IMR-90 (cell line): ENCODE measurements at places on chromosomes 11 and 22. TPM values are rescaled to one million over a fixed set of nuclear protein-coding genes. Genes with fewer than 3 reads are reported as not detected.

ZDHHC13 gene
- total RNA-seq: 15.1 and 20.0 TPM in 2 replicates

RAB30 gene
- total RNA-seq: 14.4 and 25.6 TPM in 2 replicates

TRIM49 gene
- not detected in 2 replicates for total RNA-seq

SOX6 gene
- total RNA-seq: 7.7 and 12.5 TPM in 2 replicates

APOL1 gene
- total RNA-seq: 0.36 and 0.56 TPM in 2 replicates

FAM111B gene
- 9.3 and 13.9 TPM in 2 replicates for total RNA-seq

KCNJ11 gene
- not detected in 2 replicates for total RNA-seq

MMP8 gene
- total RNA-seq: under 0.01 and 0.18 TPM in 2 replicates

MRGPRX4 gene
- total RNA-seq: under 0.01 TPM in 1 of 2 replicates, not detected in the other

TANGO2 gene
- total RNA-seq: 60.5 and 75.1 TPM in 2 replicates

CRYBB3 gene
- not detected in 2 replicates for total RNA-seq

DDI1 gene
- not detected in 2 replicates for total RNA-seq

NCAM1 gene
- total RNA-seq: 0.18 TPM in 1 of 2 replicates, not detected in the other

OR8G5 gene
- total RNA-seq: not detected in 2 replicates

IL10RA gene
- total RNA-seq: not detected in 2 replicates

BTG4 gene
- total RNA-seq: not detected in 2 replicates

OR52K1 gene
- not detected in 2 replicates for total RNA-seq

INTS4 gene
- 44.4 and 52.5 TPM in 2 replicates for total RNA-seq

FGF19 gene
- not detected in 2 replicates for total RNA-seq

LINC01488 gene
- not detected in 2 replicates for total RNA-seq

P2RX3 gene
- total RNA-seq: not detected in 2 replicates

UCP3 gene
- under 0.01 TPM in 2 replicates for total RNA-seq

KIRREL3 gene
- 10.9 and 12.8 TPM in 2 replicates for total RNA-seq

CNTF gene
- 2.3 and 3.3 TPM in 2 replicates for total RNA-seq

CADM1 gene
- total RNA-seq: 62.2 and 77.1 TPM in 2 replicates

SLC22A6 gene
- not detected in 2 replicates for total RNA-seq

SERPIND1 gene
- total RNA-seq: not detected in 2 replicates

EMID1 gene
- total RNA-seq: 0.28 and 0.54 TPM in 2 replicates

ACRV1 gene
- total RNA-seq: not detected in 2 replicates

TMEM126A gene
- 60.4 and 87.2 TPM in 2 replicates for total RNA-seq

RIMBP3B gene
- total RNA-seq: 0.18 and 0.28 TPM in 2 replicates

TRPC6 gene
- total RNA-seq: 2.3 and 3.1 TPM in 2 replicates

CPT1B gene
- total RNA-seq: 0.36 and 0.56 TPM in 2 replicates

WNT7B gene
- total RNA-seq: under 0.01 TPM in 2 replicates

RFPL3 gene
- total RNA-seq: not detected in 2 replicates

ST14 gene
- total RNA-seq: not detected in 2 replicates

GLB1L3 gene
- total RNA-seq: not detected in 2 replicates

VPREB3 gene
- total RNA-seq: not detected in 2 replicates

KREMEN1 gene
- total RNA-seq: 2.5 and 2.9 TPM in 2 replicates

TRPM5 gene
- total RNA-seq: not detected in 2 replicates

KLHL22 gene
- total RNA-seq: 25.8 and 27.1 TPM in 2 replicates

CABP4 gene
- total RNA-seq: not detected in 2 replicates

KDM4D gene
- total RNA-seq: 0.90 and 1.1 TPM in 2 replicates

NRIP3 gene
- 43.6 and 46.4 TPM in 2 replicates for total RNA-seq

SFI1 gene
- total RNA-seq: 8.9 and 9.9 TPM in 2 replicates

FAM83F gene
- not detected in 2 replicates for total RNA-seq

CYB5R2 gene
- total RNA-seq: 3.9 and 4.7 TPM in 2 replicates

RPS13 gene
- total RNA-seq: 548 and 1,189 TPM in 2 replicates

UPK3A gene
- total RNA-seq: not detected in 2 replicates

MOGAT2 gene
- total RNA-seq: not detected in 2 replicates
